ENCODE measurements at places on chromosomes 5 and 9. TPM values are rescaled to one million over a fixed set of nuclear protein-coding genes. Genes with fewer than 3 reads are reported as not detected.

The DUSP1 gene
- 10.5 TPM for total RNA-seq

The CCL27 gene
- total RNA-seq, result not detected

The DIPK1B gene
- not detected for total RNA-seq

The PPP2CA gene
- total RNA-seq, result 72.2 TPM

The ZBTB26 gene
- total RNA-seq, result 7.6 TPM

The EGFL7 gene
- not detected for total RNA-seq

The PCDH1 gene
- total RNA-seq, result not detected

The VLDLR gene
- total RNA-seq, result 31.5 TPM

The STING1 gene
- not detected for total RNA-seq

The ORM2 gene
- not detected for total RNA-seq

The ANXA1 gene
- not detected for total RNA-seq

The KIF12 gene
- total RNA-seq, result not detected

The GABRP gene
- total RNA-seq, result not detected

The DOCK8 gene
- total RNA-seq, result 36.5 TPM

The TRIM36 gene
- 4.1 TPM for total RNA-seq

The GPR107 gene
- 9.6 TPM for total RNA-seq

The RAPGEF6 gene
- 46.8 TPM for total RNA-seq

The PTGES gene
- total RNA-seq, result not detected

The CCL28 gene
- total RNA-seq, result 18.8 TPM

The LCN6 gene
- total RNA-seq, result not detected

The NTNG2 gene
- 2.5 TPM for total RNA-seq

The RAB3C gene
- total RNA-seq, result not detected

The BHMT2 gene
- not detected for total RNA-seq

The AHRR gene
- 2.6 TPM for total RNA-seq

The CCL21 gene
- total RNA-seq, result not detected

The SHISAL2B gene
- total RNA-seq, result not detected

The PCDHB13 gene
- total RNA-seq, result 0.69 TPM

The PCDHA9 gene
- total RNA-seq, result not detected

The GRM6 gene
- not detected for total RNA-seq

The RASGRF2 gene
- 19.4 TPM for total RNA-seq

The DIRAS2 gene
- total RNA-seq, result not detected

The PRDM9 gene
- total RNA-seq, result not detected

The PROB1 gene
- 0.78 TPM for total RNA-seq

The NR2F1 gene
- total RNA-seq, result not detected

The NUTM2F gene
- total RNA-seq, result not detected

The GPR150 gene
- 0.51 TPM for total RNA-seq

Measured in Karpas-422 (cell line).